ENCODE measurements at places on chromosomes 13 and 19.

DNA sequence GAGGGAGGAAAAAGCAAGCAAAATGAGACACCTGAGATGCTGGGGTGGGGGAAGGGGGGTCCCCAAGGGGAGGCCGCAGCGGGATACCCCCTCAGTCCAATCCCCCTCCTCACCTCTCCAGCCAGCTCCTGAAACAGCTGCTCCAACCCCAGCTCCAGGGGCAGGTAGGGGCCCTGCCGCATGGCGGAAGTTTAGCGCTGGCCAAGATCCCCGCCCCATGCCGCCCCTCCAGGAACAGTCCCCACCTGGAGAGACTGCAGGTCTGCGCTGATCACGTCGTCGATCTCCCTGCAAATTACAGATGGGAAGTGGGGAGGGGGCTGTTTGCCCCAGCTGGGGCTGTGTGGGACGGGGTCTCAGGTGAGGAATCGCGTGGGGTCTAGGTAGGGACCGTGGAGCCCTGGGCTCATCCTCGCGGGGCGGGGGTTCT is 9.0 kb downstream of the CAPN12 start:
- peaks cover 81% of the 10 kb centered on the region for H3K36me3 ChIP-seq
- H3K27me3 ChIP-seq: no peaks in the 10 kb centered on the region
- H3K4me3 ChIP-seq: peak overlapping the region; percentile 47
- peaks cover 33% of the 10 kb centered on the region for H3K4me1 ChIP-seq
- peak overlapping the region; percentile 91 for H3K27ac ChIP-seq
- DNase-seq: peak; percentile 54

DNA sequence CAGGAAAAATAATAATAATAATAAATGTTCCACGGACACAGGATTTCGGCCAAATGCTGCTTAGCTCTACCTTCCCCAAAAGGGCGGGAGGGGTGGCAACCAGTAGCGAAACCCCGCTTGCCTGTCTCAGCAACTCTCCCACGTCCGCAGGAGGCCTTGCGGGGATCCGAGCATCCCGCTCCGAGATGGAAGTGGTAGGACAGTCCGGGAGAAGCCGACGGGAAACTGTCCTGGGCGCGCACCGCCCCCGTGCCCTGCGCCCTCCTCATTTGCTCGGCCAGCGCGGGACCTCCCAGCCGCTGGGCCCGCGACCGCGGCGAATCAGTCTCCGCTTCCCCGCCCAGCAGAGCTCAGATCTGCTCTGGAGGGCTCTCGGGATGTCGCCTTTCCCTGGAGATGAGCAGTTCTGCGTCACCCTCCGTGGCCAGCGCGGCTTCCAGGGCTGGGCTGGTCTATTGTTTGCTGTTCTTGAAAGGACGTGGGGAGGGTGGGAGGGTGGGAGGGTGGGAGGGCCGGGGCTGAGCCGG is 48.9 kb upstream of the PABPC3 start:
- H3K36me3 ChIP-seq: no peaks in the 10 kb centered on the region
- no peak overlapping the region for H3K27ac ChIP-seq
- H3K4me1 ChIP-seq: no peaks in the 10 kb centered on the region

DNA sequence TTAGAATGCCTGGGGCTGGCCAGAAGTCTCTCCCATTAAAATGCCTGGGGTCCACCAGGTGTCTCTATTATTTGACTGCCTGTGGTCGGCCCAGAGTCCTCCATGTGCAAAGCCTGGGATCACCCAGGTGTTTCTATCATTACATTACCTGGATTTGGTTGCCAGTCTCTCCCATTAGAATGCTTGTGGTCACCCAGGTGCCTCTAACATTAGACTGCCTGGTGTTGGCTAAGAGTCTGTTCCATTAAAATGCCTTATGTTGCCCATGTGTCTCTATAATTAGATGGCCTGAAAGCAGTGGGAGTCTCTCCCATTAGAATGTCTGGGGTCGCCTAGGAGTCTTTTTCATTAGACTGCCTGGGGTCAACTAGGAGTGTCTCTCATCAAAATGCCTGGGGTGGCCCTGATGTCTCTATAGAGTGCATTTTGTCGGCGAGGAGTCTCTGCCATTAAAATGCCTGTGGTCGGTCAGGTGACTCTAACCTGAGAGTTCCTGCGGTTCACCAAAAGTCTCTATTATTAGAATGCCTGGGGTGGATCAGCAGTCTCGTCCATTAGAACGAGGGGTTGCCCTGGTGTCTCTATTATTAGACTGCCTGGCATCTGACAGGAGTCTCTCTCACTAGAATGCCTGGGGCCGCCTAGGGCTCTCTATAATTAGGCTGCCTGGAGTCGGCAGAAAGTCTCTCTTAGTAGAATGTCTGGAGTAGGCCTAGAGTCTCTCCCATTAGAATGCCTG is 1540.5 kb downstream of the UQCRFS1 start:
- H3K27ac ChIP-seq: no peak overlapping the region
- no peaks in the 10 kb centered on the region for H3K36me3 ChIP-seq
- H3K4me3 ChIP-seq: no peak overlapping the region
- no peaks in the 10 kb centered on the region for H3K4me1 ChIP-seq
- no peak for DNase-seq
- H3K27me3 ChIP-seq: no peaks in the 10 kb centered on the region

GRCh38 chr19:31146015-31146414 is 203.2 kb downstream of the TSHZ3 start:
- H3K27me3 ChIP-seq: no peaks in the 10 kb centered on the region
- DNase-seq: no peak
- no peaks in the 10 kb centered on the region for H3K36me3 ChIP-seq

DNA sequence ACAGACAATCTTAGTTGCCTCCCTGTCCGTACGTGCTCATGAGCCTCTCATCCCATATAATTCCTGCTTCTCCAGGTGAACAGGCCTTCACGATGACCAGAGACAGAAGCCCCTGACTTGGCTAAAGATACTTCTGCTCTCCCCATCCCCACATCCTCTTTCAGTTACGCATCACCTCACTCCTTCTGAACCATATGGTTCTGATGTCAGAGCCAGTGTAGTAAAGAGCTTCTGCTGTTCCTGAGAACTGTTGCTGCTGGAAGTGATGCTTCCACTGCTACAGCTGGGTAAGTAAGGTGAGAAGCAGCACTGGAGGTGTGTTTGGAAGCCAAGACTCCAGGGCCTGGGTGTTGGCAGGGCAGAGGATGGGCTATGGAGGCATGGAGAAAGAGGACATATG is 12.9 kb downstream of the SIGLECL1 start:
- no peak overlapping the region for H3K4me3 ChIP-seq
- H3K36me3 ChIP-seq: no peaks in the 10 kb centered on the region
- H3K4me1 ChIP-seq: no peaks in the 10 kb centered on the region
- no peak overlapping the region for H3K27ac ChIP-seq
- DNase-seq: no peak

DNA sequence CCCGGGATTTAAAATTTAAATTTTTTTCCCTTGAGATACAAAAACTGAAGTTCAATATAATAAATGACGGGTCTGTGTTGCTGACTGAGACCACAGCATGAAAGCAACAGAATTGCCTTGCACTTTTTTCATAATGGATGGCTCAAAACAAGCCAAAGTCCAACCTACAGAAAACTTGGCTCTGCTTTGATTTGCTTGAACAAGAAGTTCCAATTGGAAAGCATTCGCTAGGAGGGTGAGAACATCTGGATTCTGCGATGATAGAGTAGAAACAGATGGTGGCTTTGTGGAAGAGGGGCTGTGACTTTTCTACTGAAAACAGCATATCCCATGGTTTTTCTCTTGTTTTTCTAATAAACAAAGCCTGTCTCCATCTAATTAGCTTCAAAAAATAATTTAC is 46.4 kb downstream of the THSD1 start:
- H3K27me3 ChIP-seq: peaks cover 10% of the 10 kb centered on the region
- no peak overlapping the region for H3K4me3 ChIP-seq
- H3K4me1 ChIP-seq: peaks cover 14% of the 10 kb centered on the region
- no peak for DNase-seq
- no peaks in the 10 kb centered on the region for H3K36me3 ChIP-seq
- H3K27ac ChIP-seq: no peak overlapping the region
